HAP-1 (cell line): ENCODE measurements at places on chromosomes 16 and 17.

- DNase-seq = no peak
Observed at GRCh38 chr16:69511651-69512050, 54.1 kb upstream of the NFAT5 start.

DNA sequence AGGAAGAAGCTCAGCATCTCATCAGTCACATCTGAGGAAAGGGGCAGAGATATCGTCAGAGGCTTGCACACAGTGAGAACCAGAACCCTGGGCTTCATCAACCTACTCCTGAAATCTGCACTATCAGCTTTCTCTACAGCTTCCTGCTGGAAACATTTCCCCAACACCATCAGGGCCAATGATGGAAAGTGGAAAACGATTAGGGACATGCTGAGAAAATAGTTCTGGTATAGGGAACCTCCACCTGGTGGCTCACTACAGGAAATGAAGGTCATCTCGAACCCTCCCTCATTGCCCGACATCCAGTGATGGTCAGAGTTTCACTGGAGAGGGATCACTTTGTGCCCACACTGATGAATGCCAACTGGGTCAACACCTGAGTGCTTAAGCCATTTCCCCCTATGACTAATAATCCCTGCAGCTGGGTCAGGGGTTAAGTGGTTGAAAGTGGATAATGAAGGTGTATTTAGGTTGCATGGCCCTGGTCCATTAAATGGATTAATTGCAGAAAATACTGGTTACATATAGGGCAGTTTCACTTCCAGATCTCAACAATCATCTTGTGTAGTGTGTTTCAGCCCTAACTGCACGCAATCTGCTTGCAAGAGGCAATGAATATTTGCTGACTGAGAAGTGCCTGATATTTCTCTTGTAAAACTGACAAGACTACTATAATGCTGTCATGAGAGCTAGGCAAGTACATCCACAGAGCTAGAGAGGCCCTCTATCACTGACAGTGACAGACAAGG lies 43.1 kb upstream of the GSG1L start:
- DNase-seq = no peak

- DNase-seq = no peak
Observed at GRCh38 chr16:22267764-22268163, 29.4 kb upstream of the POLR3E start.

GRCh38 chr17:37025847-37026530 lies 77.2 kb downstream of the AATF start:
- DNase-seq = no peak

DNA sequence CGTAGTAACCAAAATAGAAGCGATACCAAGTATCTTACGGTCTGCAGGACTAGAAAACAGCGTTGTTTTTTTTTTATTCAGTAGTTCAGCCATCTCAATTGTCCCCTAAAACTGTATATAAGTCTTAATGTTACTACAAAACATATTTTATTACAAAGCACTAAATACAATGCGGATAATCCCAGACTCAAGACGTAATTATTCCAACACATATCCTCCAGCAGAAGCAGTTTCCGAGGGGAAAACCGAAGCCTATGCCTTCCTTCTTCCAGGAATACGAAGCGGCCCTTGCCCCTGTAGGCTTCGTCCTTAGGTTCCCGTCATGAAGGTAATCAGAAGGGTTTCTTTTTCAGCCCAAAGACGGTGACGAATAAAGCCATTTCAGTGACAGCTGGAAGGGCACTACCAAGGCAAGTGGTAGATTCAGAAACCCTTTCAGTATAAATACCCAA lies 2.3 kb downstream of the TMEM107 start:
- DNase-seq = peak; percentile 59

DNA sequence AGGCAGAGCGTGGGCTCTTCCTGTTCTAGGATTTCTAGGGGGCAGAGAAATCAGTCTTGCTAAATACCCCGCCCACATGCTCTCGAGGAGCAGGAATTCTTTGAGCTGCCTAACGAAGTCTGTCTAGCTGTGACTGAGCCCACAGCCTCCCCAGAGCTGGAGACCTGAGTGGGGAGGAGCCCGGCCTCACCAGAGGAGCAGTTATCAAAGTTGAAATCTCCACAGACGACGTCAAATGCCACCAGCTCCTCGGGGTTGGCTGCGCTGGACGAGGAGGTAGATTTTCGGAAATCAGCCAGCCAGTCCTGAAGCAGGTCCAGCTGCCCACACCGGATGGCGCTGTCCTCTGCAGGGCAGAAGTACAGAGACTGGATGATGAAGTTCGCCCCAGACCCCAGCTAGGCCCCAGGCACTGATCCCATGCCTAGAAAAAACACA lies 53.8 kb downstream of the PRMT7 start:
- no peak for DNase-seq
